ENCODE measurements at places on chromosomes 3 and 15.
A peak's percentile ranks its signal among the peaks of the same experiment; 100 is the strongest.

DNA sequence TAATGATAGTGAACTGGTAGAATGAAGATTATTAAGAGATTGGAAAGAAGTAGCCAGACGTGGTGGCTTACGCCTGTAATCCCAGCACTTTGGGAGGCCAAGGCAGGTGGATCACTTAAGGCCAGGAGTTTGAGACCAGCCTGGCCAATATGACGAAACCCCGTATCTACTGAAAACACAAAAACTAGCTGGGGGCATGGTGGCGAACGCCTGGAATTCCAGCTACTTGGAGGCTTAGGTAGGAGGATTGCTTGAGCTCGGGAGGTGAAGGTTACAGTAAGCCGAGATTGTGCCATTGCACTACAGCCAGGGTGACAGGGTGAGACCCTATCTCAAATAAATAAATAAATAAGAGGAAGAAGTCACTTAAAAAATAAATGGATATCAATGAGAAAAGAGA is 14.0 kb downstream of the USP8 start:
- no peak for DNase-seq

GRCh38 chr15:81728726-81729125 is 317.1 kb downstream of the MEX3B start:
- no peak for DNase-seq

DNA sequence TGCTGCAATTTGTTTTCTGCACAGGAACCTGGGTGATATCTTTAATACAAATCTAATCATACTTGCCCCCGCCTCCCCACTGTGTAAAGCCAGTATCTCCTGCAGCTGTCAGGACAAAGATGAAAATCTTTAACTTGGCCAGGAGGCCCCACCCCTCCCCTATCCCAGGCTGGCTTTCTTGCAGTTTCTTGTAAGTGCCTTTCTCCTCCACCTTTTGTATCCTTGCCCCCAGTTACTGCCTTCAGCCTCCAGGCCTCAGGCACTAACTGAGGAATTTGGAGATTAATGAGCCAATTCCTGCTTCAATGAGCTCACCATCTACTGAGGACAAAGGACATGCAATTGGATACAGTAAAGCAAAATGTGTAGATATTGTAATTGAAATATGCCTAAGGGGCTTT is 6.5 kb downstream of the GCSAM start:
- peak; percentile 19 for DNase-seq

- DNase-seq, result no peak
Observed at GRCh38 chr3:54712539-54712938, 215.3 kb downstream of the LRTM1 start.

DNA sequence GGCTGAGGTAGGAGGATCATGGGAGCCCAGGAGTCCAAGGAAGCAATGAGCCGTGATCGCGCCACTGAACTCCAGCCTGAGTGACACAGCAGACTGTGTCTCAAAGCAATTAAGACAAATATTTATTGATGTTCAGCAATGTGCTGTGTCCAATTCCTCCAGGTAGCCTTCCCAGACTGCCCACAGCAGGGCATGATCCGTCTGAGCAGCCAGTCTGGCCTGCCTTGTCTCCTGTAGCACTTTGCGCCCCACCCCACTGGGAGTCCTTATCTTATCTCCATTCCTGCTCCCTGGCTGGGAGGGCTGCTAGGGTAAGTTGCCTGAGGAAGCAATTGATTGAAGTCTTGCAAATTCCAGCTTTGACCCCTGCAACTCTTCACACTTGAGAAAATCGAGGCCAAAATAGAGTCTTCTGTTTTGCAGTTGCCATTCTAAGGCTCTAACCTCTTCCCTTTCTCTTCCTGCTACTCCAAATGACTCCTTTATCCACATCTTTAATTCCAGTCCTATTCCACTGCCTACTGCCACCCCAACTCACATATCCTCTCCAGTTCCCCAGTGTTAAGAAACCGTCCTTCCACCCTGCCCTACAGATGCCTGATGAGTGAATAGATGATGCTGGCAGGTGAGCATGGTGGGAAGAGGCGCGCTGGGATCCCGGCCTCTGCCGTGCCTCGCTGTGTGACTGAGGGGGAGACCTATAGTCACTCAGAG is 26.9 kb upstream of the LCTL start:
- DNase-seq, result peak; percentile 44

GRCh38 chr3:169158379-169158778 is 505.1 kb downstream of the MECOM start:
- DNase-seq, result no peak

GRCh38 chr3:186162221-186162620 is 53.3 kb upstream of the ETV5 start:
- no peak for DNase-seq

GRCh38 chr3:150721285-150722130 is 17.8 kb upstream of the ERICH6 start:
- peak; percentile 61 for DNase-seq

GRCh38 chr3:35393901-35394799 is 245.2 kb upstream of the ARPP21 start:
- DNase-seq, result no peak

DNA sequence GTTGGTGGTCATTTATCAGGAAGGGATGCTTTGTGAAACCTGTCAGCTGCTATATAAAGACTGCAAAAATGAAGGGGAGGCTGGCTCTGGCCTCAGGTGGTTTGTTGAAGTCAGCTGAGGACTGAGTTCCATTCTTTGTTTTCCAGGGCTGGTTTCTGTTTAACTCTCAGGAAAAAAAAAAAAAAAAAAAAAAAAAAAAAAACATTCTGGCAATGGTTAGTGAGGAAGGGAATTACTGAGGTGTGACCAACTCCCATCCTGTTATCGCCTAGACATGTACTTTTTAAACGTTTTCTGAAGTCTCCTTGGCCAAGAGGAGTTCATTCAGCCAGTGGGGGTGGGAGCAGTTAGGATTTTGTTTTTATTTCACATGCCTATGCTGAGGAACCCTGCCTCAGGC is 316.3 kb downstream of the OXSM start:
- DNase-seq, result no peak
